ENCODE measurements at places on chromosomes 13 and 19.
A peak's percentile ranks its signal among the peaks of the same experiment; 100 is the strongest.

DNA sequence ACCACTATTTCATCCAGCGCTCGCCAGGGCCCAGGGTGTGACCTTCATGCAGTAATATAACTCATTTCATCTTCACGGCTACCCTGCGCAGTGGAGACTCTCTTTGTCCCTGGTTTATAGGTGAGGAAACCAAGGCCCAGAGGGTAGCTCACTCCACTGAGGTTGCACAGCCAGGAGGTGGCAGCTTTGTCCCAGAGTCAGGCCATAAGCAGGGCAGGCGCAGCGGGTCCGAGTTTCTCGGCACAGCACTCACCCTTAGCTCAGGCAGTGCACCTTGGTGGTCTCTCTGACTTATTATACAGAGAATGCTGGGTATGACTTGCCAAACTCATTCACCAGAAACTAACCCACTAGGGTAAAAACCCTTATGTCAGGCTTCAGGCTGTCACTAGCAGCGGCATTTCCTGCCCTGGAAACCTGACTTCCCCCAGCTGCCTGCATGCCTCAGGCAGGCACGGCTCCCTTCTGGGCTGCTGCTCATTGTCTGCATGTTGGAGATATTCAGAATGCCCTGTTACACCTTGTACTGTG lies 24.5 kb downstream of the PPP5C start:
- DNase-seq, result no peak

DNA sequence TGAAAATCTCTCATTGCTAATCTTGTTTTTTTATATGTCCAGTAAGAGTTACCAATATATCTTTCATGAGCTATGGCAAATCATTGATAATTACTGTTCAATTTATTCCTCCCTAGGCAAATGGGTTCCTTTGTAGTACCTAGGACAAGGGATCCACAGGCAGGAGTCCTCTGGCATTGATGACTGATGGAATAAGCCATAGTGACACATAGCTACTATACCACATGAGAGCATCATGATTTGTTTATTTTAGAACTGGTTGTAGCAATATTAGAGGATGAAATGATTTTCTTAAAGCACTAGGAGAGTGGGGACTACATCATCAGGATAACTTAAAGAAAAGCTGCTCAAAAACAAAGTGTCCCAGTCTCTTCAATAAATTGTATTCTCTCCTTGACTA lies 21.7 kb upstream of the MAB21L1 start:
- no peak for DNase-seq

GRCh38 chr13:99371956-99372355 lies 64.8 kb upstream of the GPR183 start:
- DNase-seq, result peak; percentile 76

DNA sequence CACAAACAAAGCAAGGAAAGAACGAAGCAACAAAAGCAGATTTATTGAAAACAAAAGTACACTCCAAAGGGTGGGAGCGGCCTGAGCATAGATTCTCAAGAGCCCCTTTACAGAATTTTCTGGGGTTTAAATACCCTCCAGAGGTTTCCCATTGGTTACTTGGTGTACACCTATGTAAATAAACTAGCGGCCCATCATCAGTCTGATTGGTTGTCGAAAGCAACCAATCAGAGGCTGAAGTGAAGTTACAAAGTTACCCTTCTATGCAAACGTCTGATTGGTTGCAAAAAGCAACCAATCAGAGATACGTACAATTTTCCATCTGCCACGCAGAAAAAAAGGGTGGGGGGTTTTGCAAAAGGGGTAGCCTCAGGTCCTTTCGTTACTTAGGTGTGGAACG lies 96.3 kb upstream of the UBAC2 start:
- no peak for DNase-seq

- DNase-seq, result peak; percentile 76
Observed at GRCh38 chr19:18419195-18419698, at the start of gene SSBP4. Gene SSBP4, plus strand, starts transcription at chr19:18419398. Its CDS starts 251 bp downstream, at chr19:18419649.

GRCh38 chr13:34777914-34778303 lies 164.2 kb upstream of the NBEA start:
- no peak for DNase-seq

DNA sequence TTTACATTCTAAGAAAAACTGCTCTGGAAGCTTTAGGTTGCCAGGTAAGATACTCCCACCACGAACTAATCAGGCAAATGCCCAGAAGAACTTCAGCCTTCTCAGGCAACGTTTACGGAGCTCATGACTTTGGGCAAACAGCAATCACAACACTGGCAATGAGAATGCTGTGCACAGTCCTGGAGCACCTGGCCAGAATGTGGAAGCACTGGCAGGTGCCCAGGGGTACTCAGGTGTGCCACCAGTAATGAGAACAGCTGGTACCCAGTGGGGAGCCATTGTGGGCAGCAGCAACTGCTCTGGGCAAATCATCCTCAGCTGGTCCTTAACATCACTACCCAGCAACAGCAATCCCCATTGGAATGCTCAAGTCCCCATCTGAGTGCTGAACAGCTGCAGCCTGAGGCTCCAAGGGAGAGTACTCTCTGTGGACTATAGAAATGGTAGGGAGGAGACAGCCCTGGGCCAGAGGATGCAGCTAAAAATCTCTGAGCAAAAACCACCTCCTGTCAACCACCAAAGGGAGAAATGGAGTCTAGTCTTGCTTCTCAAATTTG lies 210.0 kb downstream of the FOXO1 start:
- no peak for DNase-seq

DNA sequence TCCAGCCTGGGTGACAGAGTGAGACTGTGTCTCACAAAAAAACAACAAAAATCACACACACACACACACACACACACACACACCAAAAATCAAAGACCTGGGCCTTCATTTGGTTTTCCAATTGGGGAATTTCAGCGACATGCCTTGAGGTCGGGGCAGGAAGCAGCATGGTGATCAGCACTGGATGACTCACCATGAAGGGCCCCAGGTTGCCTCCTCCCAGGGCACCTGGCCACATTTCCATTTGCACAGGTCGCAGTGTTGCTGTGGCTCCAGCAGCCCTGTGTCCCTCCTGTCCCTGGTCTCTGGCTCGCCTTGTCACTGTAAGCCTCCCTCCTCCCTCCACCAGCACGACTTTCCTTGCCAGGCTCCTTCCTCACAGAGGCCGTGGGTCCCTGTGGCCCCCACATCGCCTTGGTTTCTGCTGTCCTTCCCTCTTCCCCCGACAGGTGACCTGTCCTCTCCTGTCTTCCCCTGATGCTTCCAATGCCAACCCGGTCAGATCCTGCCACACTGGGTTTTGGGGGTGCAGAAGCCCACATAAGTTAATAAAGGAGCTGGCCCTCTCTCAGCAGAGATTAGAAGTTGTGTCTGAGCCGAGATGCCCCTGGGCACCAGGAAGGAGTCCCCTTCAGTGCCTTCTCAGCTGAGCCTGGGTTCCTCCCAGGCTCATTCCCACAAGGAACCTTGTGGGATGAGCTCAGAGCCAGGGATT lies 66.7 kb downstream of the GPR12 start:
- DNase-seq, result no peak

- DNase-seq, result peak; percentile 74
Observed at GRCh38 chr19:1513499-1514294, 878 bp upstream of the ADAMTSL5 start.

- no peak for DNase-seq
Observed at GRCh38 chr13:94312511-94313216, 166.8 kb downstream of the DCT start.

DNA sequence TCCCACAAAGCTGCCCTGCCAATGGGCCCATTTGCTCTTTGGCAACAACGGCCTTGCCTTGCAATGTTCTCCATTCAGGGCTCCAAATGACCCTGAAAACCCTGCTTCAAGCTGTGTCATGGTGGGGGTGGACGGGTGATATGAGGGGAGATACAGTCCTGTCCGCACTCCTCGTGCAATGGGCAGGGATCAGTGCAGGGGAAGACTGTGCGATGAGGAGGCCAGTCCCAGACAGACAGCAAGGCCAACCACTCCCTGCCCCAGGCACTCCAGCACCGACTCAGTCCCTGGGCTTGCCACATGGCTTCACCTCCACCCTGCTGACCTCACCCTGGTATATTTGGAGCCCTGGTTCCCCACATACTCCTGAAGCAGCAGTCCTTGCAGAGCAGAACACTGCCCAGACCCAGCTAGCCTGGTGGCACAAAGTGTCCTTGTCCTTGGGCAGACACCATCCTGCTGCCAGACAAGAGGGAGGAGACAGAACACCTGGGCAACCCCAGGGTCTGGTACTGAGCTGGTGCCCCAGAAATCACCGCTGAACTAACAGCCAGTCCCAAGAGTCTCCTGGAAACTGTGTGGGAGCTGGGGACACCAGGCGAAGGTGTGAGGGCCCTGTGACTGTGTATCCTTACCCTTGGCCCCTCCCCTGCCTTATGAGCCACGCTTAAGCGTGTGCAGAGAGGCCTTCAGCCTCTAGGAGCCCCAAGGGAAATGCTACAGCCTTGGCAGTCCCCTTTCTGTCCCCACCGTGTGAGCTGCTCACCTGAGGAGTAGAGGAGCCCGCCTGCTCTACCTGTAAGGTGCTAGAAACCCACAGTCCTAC lies 9.1 kb upstream of the SLC35E1 start:
- no peak for DNase-seq

GRCh38 chr19:57888107-57888559 lies 704 bp downstream of the ZNF814 start:
- no peak for DNase-seq

DNA sequence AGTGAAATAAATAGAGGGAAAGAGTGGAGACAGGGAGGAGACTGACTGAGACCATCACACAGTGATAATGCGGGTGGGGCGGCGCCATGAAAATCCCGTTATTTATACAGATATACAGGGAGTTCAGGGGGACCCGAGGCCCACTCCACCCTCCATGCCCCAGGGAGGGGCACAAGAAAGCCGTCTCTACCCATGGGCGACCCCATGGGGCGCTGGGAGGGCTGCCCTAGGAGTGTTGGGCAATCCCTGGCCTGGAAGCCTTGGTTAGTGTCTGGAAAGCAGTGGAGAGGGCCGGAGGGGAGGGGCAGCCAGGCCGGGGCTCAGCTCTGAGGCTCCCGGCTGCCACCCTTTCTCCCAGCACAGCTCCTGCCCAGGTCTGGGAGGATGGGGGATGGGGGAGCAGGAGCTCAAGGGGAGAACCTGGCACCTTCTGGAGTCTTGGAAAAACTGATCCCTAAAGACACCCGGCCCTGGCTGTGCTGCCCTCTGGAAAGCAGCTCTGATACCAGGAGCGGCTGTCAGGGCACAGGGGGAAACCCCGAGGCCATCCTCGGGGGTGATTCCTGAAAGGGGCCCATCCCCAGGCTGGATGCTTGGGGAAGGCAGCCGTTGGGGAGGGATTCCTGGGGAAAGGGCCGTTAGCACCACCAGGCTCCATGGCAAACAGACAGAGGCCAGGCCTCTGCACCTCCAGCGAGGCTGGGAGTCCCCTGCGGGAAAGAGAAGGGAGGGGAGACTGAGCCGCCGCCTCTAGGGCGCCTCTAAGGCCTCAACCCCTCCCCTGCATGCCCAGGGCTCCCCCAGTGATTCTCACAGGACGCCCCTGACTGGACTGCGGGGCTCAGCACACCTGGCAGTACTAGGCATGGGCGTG lies 3.0 kb upstream of the PRKD2 start:
- DNase-seq, result no peak

DNA sequence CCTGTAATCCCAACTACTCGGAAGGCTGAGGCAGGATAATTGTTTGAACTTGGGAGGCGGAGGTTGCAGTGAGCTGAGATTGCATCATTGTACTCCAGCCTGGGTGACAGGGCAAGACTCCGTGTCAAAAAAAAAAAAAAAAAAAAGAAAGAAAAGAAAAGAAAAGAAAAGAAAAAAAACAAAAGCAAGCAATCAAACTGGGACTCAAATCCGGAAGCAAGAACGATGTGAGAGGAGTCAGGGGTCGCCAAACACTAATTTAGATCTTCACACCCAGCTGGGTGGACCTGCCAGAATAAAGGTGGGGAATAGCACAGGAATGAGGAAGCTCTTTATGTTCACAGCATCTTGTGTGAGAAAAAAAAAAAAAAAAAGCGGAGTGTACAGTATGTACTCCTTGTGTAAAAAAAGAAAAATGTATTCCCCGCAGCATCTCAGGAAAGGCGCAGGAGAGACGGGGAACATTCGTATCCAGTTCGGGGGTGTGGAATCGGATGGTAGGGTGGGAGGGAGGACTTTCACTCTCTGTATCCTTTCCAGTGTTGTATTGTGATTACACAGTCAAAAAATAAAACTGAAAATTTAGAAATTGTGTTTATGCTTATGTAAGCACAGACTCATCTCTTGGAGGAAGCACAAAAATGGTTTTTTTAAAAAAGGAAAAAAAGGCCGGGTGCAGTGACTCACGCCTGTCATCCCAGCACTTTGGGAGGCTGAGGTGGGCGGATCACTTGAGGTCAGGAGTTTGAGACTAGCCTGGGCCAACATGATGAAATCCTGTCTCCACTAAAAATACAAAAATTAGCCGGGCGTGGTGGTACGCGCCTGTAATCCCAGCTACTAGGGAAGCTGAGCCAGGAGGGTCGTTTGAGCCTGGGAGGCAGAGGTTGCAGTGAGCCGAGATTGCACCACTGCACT lies 7.6 kb downstream of the DNAJB1 start:
- no peak for DNase-seq

GRCh38 chr19:19547674-19548336 lies 9.7 kb downstream of the CILP2 start:
- no peak for DNase-seq

GRCh38 chr19:29806098-29806866 lies 5.5 kb upstream of the CCNE1 start:
- no peak for DNase-seq

GRCh38 chr13:58238972-58239773 lies 607.6 kb downstream of the PCDH17 start:
- no peak for DNase-seq

- no peak for DNase-seq
Observed at GRCh38 chr13:39130301-39130700, 92.0 kb downstream of the NHLRC3 start.

- DNase-seq, result peak; percentile 37
Observed at GRCh38 chr19:39246951-39247669, 1.5 kb downstream of the IFNL4 start.

GRCh38 chr19:30439310-30439709 lies 67.1 kb downstream of the ZNF536 start:
- no peak for DNase-seq

- DNase-seq, result no peak
Observed at GRCh38 chr13:97108530-97108900, 113.6 kb upstream of the MBNL2 start.

DNA sequence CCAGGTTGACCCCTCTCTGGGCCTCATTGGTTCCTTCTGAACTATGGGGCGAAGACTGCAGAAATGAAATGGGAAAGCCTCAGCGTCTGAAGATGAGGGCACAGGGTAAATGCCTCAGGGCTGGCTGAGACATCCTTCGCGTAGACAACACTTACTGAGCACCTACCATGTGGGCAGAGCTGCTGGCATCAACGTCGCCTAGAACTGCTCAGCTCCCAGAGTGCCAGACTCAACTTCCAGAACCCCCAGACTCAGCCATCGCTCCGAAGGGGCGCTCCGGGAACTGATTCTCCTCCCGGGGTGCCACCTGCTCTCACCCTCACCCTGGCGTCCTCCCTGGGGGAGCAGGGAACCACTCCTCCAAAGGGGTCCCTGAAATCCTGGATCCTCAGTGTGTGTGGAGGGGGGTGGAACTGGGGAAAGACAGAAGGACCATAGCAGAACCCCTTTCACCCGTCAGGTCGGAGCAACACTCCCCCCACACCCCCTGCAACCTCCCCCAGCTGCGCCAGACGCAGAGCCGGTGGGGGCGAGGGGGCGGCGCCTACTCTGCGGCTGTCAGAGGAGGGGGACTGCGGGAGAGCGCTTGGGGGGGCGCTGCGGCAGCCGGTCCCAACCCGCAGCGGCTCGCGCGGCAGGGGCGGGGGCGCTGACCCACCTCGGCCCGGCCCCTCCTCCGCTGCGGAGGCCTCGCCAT lies 8.2 kb upstream of the NFIC start:
- peak; percentile 37 for DNase-seq

Measured in activated T-cell treated with anti-CD3 and anti-CD28 coated beads, Interleukin-2, amount 50 U/mL, for 1 hour (primary cell).